ENCODE measurements at places on chromosomes 7 and 10. TPM values are rescaled to one million over a fixed set of nuclear protein-coding genes. Genes with fewer than 3 reads are reported as not detected.
A peak's percentile ranks its signal among the peaks of the same experiment; 100 is the strongest.

GRCh38 chr10:90167174-90168064, 466.0 kb downstream of the KIF20B start:
- DNase-seq: no peak

DNA sequence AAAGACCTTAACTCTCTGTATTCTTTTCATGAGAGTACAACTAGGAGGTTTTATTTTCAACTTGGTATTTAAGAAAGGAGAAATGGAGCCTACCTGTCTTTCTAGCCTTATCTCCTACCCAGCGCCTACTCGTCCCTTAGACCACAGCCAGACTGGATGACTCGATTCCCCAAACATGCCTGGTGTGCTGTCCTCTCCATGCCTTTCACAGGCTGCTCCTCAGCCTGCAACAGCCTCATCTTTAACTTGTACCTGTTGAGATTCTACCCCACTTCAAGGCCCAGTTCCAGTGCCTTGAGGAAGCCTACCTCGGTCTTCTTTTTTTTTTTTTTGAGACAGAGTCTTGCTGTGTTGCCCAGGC, 29.4 kb downstream of the CPA1 start:
- DNase-seq: no peak

DNA sequence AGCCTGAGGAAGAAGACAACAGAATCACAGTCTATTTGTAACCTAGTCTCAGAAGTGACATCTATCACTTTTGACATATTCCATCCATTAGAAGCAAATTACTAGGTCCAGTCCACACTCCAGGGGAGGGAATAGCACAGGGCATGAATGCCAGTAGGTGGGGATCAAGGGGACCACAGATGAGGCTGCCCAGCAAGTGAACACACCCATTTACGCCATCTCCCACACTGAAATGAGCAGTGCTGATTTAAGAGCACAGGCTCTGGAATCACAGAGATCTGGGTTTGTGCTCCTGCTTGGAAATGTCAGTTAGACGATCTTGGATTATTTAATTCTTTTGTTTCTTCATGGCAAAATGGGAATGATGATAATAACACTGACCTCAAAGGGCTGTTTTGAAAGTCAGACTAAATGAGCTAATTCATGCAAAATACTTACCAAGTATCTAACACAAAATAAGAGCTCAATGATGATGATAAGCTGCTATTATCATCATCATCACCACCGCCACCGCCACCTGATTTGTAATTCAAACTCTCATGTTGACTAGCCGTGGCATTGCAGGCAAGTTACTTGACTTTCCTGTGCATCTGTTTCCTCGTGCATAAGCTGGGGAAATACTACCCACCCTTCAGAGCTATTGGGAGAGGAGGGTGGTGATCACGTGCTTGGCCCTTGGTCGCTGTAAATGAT, 138.9 kb upstream of the KLF14 start:
- DNase-seq: no peak

Gene ANKRD61
- total RNA-seq: not detected

DNA sequence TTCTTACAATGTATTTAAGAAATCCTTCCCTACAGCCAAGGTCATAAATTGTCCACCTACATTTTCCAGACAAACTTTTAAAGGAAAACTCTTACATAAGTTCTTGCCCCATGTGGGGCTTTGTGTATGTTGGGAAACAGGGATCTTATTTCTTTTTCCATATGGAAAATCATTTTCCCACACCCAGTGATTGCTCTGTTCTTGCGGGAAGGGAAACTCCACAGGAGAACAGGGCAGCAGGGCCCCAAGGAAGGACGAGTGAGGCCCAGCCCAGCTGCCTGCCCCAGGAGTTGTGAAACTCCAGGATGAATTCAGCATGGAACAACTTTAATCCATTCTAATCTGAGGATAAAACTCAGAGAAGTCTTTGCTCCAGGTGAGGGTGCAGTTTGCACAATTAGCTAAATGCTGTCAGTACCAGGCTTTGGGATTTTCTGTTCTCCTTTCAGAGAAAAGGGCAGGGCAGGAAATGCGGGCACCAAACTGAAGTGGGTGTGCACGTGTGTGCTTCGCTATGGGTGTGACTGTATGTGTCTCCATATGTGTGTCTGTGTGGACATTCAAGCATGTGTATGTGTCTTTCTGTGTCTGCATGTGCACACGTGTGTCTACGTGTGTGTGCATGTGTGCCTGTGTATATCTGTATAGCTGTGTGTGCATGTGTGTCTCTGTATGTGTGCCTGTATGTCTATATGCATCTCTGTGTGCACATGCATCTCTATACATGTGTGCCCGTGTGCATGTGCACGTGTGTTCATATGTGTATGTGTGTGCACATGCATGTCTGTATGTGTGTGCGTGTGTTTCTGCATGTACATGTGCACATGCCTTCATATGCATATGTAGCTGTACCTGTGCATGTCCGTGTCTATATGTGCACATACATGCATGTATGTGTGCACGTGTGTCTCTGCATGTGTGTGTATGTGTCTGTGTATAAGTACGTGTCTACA, 102.0 kb upstream of the FAM20C start:
- DNase-seq: no peak

Gene PITRM1
- total RNA-seq: 76.0 TPM

- no peak for DNase-seq
Measured at GRCh38 chr7:33061282-33061937, 1.2 kb downstream of the NT5C3A start.

Gene MAGI2
- 22.7 TPM for total RNA-seq

- DNase-seq: no peak
Measured at GRCh38 chr7:108442039-108442568, 14.1 kb downstream of the NRCAM start.

GRCh38 chr10:22453320-22453719, 108.0 kb downstream of the SPAG6 start:
- no peak for DNase-seq

DNA sequence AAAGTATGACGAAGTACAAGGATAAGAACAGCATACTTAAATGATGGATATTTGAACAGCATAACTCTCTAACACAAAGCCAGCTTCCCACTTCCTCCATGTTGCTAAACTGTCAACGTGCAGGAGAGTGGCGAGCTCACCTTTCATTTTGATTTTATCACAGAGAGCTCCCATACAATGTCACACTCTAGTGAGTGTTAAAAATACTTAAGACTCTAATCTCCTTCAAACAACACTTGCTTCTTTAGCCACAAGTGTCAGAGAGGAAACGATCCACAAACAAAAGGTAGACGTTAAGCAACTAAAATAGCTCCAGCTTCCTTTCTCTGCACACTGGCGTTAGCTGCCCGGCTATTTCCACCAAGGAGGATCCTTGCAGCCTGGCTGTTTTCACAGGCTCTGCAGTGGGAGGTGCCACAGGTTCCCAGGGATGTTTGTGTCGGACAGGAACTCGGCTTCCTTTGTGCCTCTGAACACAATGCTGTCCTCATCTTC, 194.6 kb downstream of the COBL start:
- DNase-seq: no peak

- no peak for DNase-seq
Measured at GRCh38 chr10:111037858-111038257, 39.0 kb upstream of the ADRA2A start.

Gene TMEM270
- not detected for total RNA-seq

Gene TMEM196
- total RNA-seq: not detected

Gene DNA2
- 2.8 TPM for total RNA-seq

- DNase-seq: no peak
Measured at GRCh38 chr10:76115471-76116155, 684.2 kb downstream of the LRMDA start.

DNA sequence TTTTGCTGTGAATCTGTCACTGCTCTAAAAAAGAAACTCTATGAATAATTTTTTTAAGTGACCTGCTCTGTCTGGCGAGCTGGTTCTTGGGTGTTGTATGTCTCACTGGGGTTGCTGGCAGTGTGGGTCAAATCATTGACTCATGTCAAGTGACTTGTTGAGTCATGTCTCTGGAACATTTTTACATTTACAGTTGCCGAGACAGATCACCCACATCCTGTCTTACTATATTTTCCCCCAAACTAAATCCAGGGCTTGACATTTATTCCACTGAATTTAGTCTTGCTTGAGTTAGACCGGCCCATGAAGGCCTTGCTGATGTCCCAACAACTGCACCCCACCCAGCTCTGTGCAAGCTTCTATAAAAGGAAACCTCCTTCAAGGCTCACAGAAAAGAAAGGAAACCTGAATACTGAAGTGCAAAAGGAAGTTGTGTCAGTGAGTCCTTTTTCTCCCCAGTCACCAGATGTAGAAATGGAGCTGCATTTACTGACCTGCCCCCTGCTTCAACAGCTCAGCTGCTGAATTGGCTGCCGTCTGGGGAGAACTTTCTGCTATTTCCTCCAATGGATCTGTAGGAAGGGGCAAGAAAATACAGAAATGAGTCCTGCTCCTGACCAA, 290.3 kb downstream of the TNS3 start:
- DNase-seq: no peak

GRCh38 chr7:106954840-106955239, 89.7 kb upstream of the PRKAR2B start:
- DNase-seq: no peak

Gene SPDYE2
- not detected for total RNA-seq

- DNase-seq: no peak
Measured at GRCh38 chr7:153840861-153841260, 211.3 kb upstream of the DPP6 start.

Gene UCMA
- not detected for total RNA-seq

Gene CYP3A4
- 0.33 TPM for total RNA-seq

GRCh38 chr10:130652544-130652943, 516.4 kb downstream of the GLRX3 start:
- no peak for DNase-seq

Gene PRPS1L1
- total RNA-seq: not detected

DNA sequence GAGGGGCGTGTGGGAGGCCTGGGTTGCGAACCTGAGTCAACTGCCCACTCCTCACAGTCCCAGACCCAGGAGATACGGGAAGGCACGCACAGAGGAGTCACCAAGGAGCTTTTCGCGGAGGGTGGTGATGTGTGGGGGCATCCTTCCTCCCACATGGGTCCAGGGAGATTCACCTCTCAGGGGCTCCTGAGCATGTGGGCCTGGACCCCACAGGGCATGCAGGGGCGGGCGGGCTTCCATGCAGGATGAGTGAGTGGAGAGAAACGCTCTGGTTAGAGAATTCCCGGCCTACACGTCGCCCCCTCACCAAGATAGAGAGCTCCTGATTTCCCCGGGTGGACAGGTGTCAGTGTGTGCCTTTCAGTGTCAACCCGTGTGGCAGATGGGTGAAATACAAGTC, 641.7 kb upstream of the FZD8 start:
- no peak for DNase-seq

GRCh38 chr7:11237742-11238141, 264.1 kb downstream of the PHF14 start:
- DNase-seq: no peak

Gene FAM171A1
- total RNA-seq: 11.7 TPM

DNA sequence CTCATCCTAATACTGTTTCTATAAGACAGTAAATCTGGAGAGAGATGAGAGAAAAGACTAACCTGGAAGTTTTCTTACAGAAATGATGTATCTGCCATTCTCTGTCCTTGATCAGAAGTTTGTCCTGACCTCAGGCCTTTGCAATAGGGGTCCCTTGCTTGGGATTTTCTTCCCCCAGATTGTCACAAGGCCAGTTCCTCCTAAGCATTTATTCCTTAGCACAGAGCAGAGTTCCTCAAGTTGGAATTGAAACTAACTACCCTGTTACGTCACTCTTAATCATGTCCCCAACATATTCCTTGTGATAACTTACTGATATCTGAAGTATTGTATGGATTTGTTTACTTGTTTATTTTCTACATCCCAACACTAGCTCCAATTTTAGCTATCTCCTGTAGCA, 202.1 kb downstream of the COBL start:
- DNase-seq: no peak

DNA sequence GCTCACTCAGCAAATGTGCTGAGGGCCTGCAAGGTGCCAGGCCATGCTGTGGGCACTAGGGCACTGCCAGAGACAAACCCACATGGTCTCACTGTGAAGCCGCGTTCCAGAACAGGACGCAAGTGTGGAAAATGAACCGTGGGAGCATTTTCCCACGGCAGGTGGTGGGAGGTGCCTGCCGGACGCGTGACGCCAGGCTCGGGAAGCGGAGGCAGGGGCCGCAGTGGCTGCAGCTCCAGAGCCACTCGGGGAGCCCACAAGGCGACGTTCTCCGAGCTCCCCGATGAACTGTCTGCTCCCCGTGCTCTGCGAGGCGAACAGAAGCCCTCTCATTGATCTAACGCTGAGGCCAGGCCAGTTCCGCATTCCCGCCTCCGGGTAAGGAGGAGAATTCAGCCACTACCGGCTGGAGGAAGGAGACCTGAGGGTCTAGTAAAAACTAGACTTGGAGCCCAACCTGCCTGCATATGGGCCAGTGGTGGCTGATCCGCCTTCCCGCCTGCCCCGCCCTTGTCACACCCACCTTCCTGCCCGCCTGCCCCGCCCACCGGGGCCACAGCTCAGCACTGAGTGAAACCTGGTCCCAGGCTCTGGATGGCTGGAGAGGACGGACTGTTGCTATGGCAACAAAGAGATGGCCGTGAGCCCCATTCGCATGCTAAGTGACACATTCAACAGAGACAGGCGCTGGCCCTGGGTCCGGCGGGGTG, 13.1 kb downstream of the ADGRA1 start:
- DNase-seq: no peak

Gene DRGX
- total RNA-seq: not detected

Gene CDK1
- total RNA-seq: 0.98 TPM

DNA sequence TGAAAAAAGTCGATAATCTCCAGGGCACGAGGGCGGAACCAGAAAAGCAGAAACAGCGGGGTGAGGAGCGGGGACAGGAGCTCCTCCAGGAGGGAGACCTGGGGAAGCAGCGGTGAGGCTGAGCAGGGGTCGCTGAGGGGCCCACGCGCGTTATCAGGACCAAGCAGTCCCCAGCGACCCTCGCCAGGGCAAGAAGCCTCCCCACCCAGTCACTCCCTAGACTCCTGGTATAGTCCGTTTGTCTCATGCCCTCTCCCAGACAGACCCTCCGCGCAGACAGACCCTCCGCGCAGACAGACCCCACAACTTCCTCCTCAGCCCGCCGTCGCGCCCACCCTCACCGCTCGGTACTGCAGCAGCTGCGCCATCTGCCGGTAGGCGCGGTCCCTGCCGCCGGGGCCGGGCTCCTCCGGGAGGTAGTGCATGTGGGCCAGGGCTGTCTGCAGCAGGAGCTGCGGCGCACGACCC, 6.3 kb downstream of the ATG9B start:
- peak; percentile 73 for DNase-seq

Gene CYP3A5
- total RNA-seq: 15.4 TPM

GRCh38 chr7:31974351-31974750, 95.9 kb downstream of the PDE1C start:
- DNase-seq: no peak

Gene KIF20B
- total RNA-seq: 3.3 TPM

- DNase-seq: no peak
Measured at GRCh38 chr7:55349121-55349520, 16.0 kb upstream of the LANCL2 start.

Gene ZNF248
- 19.7 TPM for total RNA-seq

DNA sequence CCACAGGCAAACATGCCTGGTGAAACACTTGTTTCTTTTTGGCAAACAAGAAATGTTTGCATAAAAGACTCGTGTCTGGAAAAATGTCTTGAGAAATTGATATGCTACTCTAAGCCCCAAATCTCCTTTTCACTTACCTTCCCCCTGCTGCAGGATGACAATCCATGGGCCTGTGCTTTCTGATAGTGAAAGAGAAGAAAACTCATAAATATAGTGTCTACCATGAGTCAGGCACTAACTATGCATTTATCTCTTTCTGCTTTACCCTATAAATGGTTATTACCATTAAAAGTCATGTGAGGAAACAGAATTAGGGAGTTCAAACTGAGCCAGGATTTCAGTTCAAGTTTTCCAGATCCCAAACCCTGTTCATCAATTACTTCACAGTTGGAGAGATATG, 6.6 kb upstream of the TARP start:
- DNase-seq: no peak

GRCh38 chr10:3835770-3836169, 50.8 kb upstream of the KLF6 start:
- DNase-seq: no peak
